ENCODE measurements at places on chromosomes 4 and X.

DNA sequence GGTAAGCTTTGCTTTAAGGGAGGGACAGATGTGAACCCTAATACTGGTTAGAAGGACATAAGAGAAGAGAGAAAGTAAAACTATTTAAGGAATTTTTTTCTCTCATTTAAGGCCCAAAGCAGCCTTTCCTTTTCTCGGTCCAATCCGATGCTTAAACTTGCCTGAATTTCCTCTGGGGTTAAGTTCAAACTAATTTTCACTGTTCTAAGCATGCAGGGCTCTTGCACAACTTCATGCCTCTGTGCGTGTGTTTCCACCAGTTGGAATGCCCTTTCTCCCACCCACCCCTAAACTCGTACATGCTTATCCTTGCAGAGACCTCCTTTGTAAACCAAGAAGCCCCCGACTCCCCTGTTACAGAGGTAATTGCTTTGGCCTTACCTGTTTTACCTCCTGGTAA lies 204.7 kb downstream of the CBR4 start:
- no peak for DNase-seq

DNA sequence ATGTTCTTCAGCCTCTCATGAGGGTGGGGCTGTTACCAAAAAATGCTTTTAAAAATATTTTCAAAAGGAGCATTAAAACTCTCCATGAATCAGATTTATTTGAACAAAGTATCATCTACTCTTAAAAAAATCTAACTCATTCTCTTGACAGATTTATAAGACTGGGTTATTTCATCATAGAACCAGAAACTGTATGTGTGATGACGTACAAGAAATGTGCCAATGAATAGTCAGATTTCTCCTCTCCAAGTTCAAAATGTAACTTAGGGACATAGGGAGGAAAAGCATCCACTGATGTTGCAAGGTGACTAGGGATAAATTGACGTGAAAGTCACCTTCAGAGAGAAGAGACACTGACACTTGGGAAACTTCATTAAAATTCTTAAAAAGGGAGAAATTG lies 89.1 kb upstream of the CLNK start:
- no peak for DNase-seq

- DNase-seq: peak; percentile 44
Measured at GRCh38 chrX:148380650-148381561, 119.5 kb upstream of the AFF2 start.

GRCh38 chr4:174592985-174593335 lies 70.7 kb upstream of the HPGD start:
- no peak for DNase-seq

DNA sequence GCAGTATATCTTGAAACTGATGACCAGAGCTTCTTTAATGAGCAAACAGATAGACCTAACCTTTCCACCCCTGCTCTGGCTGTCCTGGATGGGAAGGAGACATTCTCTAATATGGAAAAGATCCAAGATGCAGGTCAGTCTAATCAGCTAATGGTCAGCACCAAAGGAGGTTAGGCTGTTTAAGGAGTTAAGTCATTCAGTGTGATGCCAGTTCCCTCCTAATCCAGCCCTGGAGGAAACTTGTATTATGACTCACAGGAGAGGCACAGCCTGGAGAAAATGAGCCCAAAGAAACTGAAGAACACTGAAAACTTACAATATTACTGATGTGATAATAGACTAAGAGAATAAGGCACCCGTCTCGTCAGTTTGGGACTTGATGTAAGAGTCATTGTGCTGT lies 323.0 kb downstream of the HNRNPD start:
- no peak for DNase-seq

GRCh38 chr4:2058264-2059045 lies 672 bp upstream of the NAT8L start:
- DNase-seq: no peak

- DNase-seq: no peak
Measured at GRCh38 chr4:89468602-89469001, 161.0 kb upstream of the GPRIN3 start.

- no peak for DNase-seq
Measured at GRCh38 chr4:73947239-73947985, 34.4 kb downstream of the PF4 start.

GRCh38 chr4:1756079-1756478 lies 34.8 kb downstream of the TACC3 start:
- no peak for DNase-seq

- DNase-seq: no peak
Measured at GRCh38 chr4:148333265-148333664, 108.9 kb downstream of the NR3C2 start.

GRCh38 chr4:94506822-94507221 lies 55.1 kb downstream of the PDLIM5 start:
- no peak for DNase-seq

DNA sequence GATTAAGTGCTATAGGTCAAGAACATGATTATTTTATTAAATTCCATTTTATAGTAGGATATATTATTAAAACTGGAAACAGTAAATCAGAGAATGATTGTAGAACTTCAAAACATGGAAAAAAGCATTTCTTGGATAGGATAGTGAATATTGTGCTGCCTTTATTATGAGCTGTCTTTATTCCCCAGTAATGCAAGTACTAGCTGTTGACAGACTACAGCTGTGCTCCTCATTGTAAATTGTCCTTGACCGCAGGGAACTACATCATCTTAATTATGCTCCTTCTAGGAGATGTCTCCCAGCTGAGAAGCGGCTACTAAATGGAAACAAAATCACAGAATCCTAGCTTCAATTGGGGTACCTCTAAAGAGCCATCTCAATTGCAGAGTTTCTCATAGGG lies 1457.2 kb upstream of the PCDH7 start:
- DNase-seq: no peak

DNA sequence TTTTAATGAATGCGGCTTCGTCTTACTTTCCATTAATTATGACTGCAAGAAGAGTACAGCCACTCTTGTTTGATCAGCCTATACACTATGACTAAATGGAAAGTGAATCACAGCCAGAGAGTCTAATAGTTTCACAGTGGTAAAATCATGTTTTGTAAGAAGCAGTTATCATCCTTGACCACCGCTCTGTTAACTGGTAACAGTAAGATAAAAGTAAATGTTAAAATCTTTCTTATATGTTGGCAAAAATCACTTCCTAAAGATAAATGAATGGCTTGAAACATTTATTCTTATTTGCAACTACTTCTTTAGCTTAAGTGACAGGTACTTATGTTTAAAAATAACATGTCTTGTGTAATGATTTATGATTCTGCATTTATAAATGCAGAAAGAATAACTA lies 13.2 kb downstream of the GALNT7 start:
- no peak for DNase-seq

DNA sequence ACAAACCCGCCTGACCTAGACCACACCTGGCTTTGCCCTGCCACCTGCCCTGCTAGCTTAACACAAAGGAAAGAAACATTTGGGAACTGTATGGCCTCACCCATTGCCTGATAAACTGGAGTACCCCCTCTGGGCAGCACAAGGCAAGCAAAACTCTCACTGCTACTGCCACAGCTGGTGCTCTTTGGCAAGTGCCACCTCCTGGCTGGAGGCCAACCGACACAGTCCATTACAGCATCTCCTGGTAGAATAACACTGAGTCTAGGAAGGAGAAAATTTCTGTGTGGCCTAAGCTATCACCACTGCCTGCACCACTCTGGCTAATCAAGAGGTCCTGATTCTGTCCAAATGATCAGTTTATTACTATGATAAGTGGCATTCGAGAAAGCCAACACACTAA lies 18.9 kb upstream of the SPANXN3 start:
- DNase-seq: no peak

- no peak for DNase-seq
Measured at GRCh38 chr4:102439236-102439614, 61.9 kb upstream of the NFKB1 start.

- no peak for DNase-seq
Measured at GRCh38 chr4:97414161-97414560, 729.1 kb downstream of the STPG2 start.

DNA sequence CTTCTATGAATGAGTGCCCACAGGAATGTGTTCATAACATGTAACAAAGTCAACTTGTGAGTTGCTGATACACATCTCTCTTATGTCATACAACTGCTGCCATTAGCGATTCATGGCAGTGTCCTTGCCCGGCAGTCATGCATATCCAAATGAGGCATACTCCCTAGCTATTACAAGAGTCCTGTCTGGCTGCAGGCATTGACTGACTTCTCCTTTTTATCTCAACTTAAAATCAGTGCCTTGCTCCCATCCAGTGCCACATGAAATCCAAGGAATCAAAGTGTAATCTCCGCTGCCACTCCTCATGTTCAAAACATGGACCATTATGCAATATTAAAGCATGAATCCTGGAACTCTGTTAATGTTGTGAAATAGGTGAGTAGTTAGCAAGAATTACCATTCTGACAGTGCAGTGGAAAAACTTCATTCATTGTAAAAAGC lies 348.9 kb upstream of the FTHL17 start:
- no peak for DNase-seq

DNA sequence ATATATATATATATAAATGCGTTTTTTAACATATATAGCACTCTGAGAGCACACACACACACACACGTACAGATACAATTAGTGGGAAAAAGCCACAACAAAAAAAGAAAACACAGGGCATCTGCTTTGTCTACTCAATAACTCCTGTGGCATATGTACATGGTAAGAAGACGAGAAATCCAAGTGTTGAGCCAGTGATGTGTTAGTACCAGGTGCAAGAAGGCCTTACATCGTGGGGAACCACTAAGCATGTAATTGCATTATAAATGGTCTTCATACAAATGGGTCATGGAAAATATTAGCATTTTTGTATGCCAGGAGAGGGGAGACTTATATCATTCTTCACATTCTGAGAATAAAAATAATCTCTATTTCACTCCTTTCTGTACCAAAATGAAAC lies 62.7 kb upstream of the FAM47B start:
- DNase-seq: no peak

DNA sequence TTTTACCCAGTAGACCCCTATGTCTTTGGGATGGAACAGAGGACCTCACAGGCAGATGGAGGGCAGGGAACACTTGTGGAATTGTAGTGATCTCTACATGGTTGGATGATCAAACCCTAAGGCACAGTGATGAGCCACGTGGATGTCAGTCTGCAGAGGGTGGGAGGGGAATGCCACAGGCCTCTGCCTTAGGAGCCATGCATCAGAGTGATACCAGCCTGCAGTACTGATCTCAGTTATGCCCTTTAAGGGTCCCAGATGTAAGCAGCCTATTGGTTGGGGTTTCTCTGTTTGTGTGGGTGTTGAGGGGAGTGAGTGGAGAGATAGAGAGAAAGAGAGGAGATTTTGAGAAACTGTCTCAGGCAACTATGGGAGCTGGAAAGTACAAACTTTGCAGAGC lies 39.9 kb upstream of the XAGE1B start:
- DNase-seq: peak; percentile 7

DNA sequence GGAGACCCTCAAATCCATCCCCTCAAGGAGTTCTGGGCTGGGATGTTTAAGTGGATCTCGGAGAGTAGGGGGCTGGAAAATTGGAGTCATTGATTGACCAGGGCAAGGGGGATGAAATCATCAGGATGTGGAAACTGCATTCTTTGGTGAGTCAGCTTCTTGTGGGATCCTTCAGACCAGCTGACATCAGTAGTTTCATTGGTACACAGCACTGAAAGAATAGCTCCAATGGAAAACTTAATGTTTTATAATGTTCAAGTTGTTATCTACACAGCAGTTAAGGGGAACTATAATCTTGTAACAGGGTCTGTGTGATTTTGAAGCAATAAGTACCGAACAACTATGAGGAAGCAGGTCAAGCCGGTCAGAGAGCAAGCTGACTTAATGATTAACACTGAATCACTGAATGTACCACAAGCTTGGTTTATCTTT lies 506.1 kb downstream of the RPA4 start:
- no peak for DNase-seq

DNA sequence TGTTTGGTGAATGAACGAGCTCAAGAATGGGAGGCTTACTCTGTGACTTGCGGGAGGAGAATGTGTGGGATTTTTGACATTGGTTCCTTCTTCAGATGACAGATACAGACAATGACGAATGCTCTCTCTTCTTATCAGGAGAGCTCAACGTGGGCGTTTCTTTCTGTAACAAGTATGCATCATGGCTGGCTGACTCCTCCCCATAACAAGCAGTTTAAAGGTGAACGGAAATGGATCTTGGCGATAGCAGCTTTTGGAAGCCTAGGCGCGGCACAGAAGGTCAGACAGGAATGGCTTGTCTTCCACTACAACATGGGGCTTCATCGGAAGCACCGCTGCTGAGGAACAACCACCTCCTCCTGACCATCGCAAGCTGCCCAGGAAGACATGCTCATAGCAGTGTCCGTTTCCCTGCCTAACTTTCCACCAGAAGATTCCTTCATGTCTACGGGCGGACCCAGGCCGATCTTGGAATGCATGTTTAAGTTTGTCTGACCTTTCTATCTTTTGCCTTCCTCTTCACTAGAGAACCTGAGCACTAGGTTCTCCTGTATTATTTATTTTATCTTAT lies 18.3 kb upstream of the ACSL1 start:
- no peak for DNase-seq

DNA sequence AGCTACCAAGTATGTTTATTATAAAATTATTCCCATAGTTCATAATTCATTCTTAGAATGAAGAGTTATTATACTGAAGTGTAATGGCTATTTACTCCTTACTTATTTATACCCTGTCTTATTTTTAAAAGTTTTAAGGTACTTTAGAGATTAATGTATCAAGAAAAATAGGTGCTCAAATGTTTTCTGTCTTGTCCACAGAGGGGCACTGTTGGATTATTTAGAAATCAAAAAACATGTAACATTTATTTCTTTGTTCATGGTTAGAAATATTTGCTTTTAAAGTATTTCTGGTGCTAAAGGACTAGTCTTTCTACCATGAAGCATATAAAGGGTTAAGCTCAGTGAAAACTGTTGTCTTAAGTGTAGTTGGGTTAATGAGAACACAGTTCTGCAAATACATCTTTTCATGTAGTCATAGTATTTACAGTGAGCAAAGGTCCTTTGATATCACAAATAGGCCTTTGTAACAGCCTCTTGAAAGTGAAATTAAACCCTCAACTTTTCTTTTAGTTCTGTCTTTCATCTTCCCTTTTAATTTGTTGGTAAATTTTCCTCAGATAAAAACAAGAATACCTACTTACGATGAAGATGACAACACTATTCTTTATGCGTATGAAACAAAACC lies 7.7 kb downstream of the SCML1 start:
- no peak for DNase-seq

DNA sequence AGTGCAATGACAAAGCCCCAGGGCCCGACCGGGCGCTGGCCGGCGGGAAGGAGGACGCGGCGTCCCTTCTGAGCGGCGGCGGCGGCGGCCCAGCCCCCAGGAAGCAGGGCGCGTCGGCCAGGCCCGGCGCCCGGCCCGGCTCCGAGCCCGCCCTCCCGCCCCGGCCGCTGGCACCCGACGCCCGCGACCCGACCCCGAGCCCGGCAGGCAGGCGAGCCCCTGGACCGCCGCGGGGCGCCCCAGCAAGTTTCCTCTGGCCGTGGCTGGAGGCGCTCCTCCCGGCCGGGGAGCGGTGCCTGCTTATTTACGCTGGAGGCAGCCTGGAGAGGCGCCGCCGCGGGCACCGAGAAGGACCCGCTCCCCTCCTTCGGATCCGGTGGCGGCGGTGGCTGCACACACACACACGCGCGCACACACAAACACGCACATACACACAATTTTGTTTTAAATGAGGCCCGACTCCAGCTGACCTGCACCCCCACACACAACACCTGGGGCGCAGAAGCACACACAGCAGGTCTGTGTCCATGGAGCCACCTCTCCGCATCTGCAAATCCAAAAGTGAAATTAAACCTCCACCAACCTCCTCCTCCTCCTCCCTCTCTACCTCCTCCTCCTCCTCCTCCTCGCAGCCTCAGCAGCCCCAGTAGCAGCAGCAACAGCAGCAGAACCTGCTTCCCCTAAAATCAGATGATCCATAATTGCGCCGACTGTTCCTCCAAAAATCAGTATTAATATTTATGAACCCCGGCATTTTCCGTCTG lies 669 bp downstream of the IRF2 start:
- DNase-seq: peak; percentile 58

- DNase-seq: no peak
Measured at GRCh38 chr4:90071289-90072235, 55.6 kb upstream of the CCSER1 start.
